Mesothelial cell of epicardium (in vitro differentiated cells): ENCODE measurements at places on chromosomes 11 and 22. TPM values are rescaled to one million over a fixed set of nuclear protein-coding genes. Genes with fewer than 3 reads are reported as not detected.

- DNase-seq, result no peak
These were observed 12.6 kb downstream of the SMTNL1 start for GRCh38 chr11:57549983-57550382.

DNA sequence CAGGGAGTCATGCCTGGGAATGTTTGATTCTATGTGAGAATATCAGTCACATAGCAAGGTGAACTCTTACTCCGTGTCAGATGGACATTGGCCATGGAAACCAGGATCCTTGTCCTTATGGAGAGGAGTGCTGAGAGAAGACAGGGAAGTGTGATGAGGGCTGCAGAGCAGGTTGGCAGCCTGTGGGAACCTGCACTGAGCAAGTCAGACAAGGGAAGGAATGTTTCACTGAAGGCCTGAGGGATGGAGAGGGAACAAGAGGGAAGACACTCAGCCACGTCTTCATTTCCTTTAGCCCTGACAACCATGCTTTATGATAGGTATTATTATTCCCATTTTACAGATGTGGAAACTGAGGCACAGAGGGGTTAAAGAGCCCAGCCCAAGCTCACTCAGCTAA lies 38.4 kb upstream of the HORMAD2 start:
- DNase-seq, result no peak

DNA sequence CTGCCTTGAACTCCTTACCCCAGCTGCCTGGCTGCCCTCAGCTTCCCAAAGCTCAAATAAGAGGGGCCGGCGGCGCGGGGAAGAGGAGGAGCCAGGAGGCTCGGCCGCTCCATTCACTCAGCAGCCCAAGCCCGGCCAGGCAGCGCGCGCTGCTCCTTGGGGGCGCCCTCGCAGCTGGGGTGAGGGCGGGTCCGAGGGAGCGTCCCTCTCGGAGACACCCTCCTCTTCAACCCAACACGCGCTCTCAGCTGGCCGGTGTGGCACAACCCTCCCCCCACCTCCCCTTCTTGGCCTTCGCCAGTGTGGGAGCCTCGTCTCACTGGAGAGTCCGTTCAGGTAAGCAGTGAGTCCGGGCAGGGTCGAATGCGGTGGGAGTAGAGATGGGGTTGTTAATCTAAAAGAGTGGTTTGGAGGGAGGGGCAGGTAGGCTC lies at the start of gene WT1:
WT1 (minus strand) TSS at position 29 of the 431 bp plus-strand sequence.
- DNase-seq, result no peak

GRCh38 chr22:20422271-20423007 lies 15.2 kb downstream of the SCARF2 start:
- no peak for DNase-seq

GRCh38 chr11:11966354-11966741 lies 42.1 kb downstream of the DKK3 start:
- DNase-seq, result no peak

SLC5A1 gene
- not detected in 3 replicates for total RNA-seq

MAP6 gene
- total RNA-seq, result 0.92 to 1.2 TPM (median 1.2 TPM) in 3 replicates

SCUBE1 gene
- 16.2 to 19.4 TPM (median 19.3 TPM) in 3 replicates for total RNA-seq

OR52A1 gene
- 0.02 TPM in 2 of 3 replicates, not detected in the other for total RNA-seq

DNA sequence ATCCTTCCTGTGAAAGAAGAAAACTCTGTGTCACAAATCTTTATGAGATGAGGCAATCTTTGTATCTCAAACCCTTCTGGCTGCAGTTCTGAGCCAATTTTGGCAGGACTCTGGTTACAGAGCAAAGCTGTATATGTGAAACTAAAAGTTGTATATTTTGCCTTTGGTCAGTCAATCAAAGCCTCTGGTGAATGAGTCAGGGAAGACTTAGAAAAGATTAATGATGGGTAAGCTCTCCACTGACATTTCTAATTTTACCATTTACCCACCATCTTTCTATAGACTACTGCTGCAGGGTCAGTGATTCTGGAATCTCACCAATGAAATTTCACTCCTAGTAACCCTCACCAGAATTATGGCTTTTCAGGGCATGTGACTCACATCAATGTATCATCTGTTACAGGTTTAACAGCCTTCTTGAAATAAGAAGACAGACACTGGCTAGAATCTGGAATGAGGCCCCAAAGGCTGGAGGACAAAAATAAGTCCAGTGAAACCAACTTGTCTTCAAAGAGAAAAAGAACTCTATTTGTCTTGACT lies 43.3 kb downstream of the USP35 start:
- DNase-seq, result no peak

CTR9 gene
- total RNA-seq, result 33.2 to 38.3 TPM (median 34.5 TPM) in 3 replicates

SPON1 gene
- 25.1 to 31.9 TPM (median 30.9 TPM) in 3 replicates for total RNA-seq

BEST1 gene
- total RNA-seq, result 0.64 to 1.1 TPM (median 0.90 TPM) in 3 replicates

OR51I1 gene
- 0.50 to 0.93 TPM (median 0.63 TPM) in 3 replicates for total RNA-seq

MMP27 gene
- not detected in 3 replicates for total RNA-seq

RFPL2 gene
- 0.36 to 0.53 TPM (median 0.40 TPM) in 3 replicates for total RNA-seq
